ENCODE measurements at places on chromosomes 7 and 10.

DNA sequence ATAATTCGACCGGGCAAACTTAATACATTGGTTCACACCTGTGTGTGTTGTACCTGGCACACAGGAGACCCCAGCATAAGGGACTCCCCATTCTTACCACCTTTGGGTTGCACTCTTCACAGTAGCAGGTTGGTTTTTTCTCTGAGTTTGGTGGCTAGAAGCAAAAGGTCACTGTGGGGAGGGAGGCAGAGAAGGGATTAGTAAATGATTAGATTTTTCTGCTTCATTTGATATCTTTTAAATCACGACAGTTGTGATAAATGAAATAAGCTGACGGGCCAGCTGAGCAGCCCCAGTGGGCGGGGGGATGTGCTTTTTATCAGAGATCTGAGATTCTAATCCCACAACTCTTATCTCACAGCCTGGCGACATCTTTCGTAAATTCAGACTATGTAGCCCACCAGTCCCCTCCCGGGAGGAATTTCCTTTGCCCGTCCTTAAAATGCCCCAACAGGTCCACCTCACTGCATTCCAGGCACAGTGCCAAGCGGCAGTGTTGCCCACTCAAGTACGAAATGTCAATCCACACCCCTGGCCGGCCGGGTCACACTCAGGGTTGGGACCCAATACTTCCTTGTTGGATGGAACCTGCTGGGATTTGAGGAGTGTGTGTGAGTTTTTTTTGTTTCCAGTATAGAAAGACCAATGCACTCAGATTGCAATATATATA lies 10.5 kb upstream of the KCP start:
- DNase-seq: no peak

- no peak for DNase-seq
Observed at GRCh38 chr10:52720018-52720417, 52.6 kb downstream of the MBL2 start.

DNA sequence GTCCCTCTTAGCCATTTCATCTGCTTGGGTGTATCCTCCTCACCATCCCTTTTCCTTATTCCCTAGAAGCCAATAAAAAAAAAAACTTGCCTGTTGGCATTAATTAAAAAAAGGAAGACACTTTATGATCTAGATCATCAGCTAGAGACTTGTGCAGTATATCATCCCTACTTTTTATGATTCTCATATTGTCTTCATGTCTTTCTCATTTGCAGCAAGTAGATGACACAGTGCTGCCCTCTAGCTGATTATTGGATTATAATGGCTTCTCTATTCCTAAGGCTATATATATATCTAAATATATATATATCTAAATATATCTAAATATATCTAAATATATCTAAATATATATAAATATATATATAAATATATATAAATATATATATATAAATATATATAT lies 272.4 kb upstream of the LRGUK start:
- peak; percentile 54 for DNase-seq

DNA sequence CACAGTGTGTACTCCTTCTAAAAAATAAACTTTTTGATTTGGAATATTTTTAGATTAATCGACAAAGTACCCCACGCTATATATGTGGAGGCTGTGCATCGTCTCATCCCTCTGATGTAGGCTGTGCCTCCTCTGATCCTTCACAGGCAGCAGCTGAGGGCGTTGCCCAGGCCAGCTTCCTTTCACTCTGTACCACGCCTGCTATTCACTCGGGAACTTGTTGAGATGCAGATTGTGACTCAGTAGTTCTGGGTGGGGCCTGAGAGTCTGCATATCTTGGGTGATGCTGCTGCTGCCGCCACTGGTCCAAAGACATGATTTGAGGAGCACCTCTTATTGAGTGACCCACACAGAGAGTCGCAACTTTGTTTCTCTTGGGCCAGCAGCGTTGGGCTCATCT lies 7.9 kb upstream of the C10orf120 start:
- DNase-seq: no peak

DNA sequence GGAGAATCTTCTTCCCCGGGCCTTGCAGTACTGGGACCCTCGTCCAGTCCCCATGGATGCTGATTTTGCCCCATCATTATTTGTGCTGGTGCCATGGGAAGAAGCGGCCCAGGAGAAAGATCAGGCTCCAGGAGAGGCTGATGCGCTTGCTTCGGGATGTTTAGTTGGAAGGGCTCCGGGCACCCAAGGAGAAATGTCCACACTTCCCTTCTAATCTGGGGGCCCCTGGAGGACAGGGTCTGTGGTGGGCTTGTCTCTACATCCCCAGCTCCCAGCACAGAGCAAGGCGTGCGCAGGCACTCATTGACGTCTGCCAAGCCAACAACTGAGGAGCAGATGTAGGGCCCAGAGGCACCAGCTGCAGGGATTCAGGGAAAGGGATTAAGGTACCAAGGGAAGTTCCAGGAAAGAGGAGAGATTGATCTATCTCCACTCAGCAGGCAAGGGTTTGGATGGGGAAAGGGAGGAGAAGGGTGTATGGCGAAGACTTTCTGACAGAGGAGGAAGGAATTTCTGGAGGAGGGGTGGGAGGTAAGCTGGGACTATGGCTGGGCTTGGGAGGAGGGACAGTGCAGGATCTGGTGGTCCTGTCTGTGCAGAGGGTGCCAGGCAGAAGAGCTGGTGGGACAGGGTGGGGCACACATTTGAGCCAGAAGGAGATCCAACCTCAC lies 38.7 kb upstream of the LEP start:
- no peak for DNase-seq

GRCh38 chr7:50507898-50508470 lies 57.2 kb downstream of the DDC start:
- DNase-seq: no peak

Data from NCI-H2081 (cell line).